ENCODE measurements at places on chromosomes 1 and 21.

DNA sequence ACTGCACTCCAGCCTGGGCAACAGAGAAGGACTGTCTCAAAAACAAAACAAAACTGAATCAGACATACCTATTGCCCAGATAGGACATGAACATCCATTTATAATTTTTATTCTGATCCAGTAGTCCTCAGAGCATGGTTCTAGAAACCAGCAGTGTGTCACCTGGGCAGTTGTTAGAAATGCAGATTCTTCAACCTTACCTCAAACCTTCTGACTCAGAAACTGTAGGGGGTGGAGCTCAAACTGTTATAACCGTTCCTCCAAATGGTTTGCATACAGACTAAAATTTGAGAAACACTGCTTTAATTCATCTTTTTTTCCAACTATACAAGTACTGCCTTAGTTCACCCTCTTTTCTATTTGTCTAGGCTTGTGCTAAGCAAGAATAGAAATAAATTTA, 6.0 kb downstream of the NASP start:
- no peak for DNase-seq

DNA sequence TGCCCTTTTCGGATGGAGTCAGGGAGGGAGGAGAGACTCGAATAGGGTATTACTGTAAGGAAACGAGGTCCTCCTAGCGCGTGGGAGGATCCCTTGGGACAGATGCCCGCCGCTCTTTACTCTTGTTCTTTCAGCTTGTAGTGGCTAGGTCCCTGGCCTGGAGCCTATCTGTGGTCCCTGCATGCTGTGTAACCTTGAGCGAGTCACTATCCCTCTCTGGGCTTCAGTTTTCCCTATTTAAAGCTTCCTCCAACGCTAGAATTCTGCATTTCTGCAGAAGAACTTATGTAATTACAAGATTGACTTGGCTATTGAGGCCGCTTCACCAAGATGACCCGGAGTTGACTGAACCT, 744 bp downstream of the MIER1 start:
- no peak for DNase-seq

GRCh38 chr1:40921522-40921921, 58.0 kb upstream of the CTPS1 start:
- DNase-seq: no peak

GRCh38 chr1:223616586-223616985, 48.9 kb downstream of the CAPN8 start:
- DNase-seq: no peak

- no peak for DNase-seq
Measured at GRCh38 chr1:163981500-163982030, 577.4 kb upstream of the PBX1 start.

- no peak for DNase-seq
Measured at GRCh38 chr1:172537366-172537765, 4.4 kb downstream of the SUCO start.

- no peak for DNase-seq
Measured at GRCh38 chr1:211875541-211875940, 45.0 kb upstream of the LPGAT1 start.

- no peak for DNase-seq
Measured at GRCh38 chr1:93419344-93419743, 28.6 kb upstream of the FNBP1L start.

- no peak for DNase-seq
Measured at GRCh38 chr1:18865176-18865575, 5.7 kb upstream of the TAS1R2 start.

DNA sequence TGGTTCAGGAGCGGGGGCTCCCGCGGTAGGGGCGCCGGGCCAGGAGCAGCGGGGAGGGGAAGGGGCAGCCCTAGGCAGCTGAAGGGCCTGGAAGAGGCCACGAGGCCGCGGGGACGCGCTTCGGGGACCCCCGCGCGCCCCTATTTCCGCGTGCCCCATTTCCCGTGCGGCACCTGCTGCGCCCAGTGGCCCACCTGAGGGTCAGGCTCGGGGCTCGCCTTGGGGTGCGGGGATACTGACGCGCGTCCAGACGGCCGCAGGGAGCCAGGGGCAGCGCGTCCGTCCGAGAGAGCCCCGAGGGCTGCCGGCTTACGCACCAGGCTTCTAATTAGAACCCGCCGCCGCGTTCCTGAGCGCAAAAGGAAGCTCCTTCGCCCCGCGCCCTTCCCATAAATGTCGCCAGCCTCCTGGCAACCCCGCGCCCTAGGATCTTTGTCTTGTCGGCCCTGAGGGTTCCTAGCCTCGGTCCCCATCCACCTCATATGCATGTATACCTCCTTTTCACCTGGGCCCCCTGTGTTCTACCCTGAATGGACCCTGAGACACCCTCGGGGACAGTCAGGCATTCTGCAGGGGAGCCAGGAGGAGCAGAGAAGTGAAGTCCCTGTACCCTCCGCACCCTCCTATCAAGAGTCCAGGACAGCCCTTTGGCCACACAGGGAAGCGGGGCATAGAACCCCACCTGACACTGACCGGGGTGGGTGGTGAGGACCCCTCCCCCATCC, 1.8 kb downstream of the WNT3A start:
- no peak for DNase-seq

GRCh38 chr1:56957931-56958330, 7.9 kb downstream of the C8B start:
- no peak for DNase-seq

DNA sequence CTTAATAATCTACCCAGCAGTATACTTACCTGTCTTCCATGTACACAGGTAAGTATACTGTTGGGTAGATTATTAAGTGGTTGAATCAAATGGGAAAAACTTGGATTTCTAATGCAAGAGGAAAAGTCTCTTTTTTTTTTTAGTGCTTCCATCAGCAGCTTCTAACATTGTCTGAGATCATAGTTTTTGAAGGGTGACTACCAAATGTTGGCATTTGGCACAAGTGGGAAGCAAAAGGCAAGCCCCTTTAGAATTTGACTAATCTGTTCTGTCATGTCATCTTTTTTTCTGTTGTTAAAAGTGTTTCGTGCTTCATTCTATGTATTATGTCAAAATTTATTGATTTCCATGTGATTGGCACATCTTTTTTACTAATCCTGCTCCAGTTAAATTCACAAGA, 547 bp downstream of the FMO1 start:
- no peak for DNase-seq

DNA sequence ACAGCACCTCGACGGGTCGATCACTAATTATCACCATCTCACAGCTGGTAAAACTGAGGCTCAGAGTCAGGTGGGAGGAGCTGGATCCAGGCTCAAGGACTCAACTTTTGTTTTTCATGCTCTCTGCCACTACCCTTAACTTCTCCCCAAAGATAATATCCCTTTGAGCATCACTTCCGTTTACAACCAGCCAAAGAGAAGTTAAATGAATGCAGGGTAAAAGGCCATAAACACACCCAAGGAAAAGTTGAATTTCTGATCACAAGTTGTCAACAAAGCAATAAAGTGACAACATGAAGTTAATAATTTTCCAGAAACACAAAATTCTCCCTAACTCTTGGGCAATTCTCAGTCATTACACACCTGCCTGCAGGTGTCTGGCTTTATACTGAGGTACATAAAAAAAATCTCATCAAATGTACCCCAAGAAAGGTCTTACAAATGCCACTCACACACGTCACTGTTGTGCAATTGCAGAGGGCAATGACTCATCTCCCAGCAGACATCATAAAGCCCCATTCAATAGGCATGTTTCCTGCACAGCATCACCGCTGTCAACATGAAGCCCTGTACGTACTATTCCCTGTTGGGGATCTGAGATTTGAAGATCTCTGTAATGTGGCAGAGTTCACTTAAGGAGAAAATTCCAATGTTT, 3.4 kb downstream of the OR2T11 start:
- no peak for DNase-seq

GRCh38 chr1:65258106-65258505, 51.2 kb upstream of the DNAJC6 start:
- DNase-seq: no peak

DNA sequence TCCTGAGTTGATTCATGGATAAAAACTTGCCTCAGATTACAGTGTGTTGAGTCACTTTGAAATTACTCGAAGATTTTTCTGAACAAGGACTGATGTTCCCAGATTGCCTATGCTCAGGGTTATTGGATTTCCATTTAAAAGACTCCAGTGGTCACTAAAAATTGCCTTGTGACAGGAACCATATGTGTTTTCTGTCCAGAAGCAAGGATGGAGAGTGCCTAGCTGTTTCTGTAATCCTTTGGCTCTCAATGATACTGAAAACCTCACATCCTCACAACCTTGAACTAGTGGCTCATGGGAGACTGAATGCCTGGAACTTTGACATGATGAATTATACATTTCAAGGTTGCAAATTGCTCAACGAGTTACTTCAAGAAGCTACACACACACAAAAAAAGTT, 1271.8 kb downstream of the BRINP3 start:
- no peak for DNase-seq

DNA sequence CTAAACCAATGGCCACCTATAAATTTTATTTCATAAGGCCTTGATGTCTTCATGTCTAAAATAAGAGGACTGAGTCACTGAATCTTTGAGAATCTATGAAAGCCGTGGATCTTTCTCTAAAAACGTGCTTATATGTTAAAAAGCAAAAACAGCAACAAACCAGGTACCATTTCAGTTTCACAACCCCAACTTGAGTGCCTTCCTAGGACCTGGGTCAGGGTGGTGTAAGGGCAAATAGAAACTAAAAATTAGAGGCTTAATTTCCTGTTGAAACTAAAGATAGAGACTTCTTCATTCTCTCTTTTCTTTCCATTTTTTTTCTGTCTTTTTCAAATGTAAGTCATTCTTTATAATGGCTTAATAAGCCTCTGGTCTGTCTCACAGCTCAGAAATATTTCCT, 27.2 kb upstream of the PGBD5 start:
- DNase-seq: no peak

DNA sequence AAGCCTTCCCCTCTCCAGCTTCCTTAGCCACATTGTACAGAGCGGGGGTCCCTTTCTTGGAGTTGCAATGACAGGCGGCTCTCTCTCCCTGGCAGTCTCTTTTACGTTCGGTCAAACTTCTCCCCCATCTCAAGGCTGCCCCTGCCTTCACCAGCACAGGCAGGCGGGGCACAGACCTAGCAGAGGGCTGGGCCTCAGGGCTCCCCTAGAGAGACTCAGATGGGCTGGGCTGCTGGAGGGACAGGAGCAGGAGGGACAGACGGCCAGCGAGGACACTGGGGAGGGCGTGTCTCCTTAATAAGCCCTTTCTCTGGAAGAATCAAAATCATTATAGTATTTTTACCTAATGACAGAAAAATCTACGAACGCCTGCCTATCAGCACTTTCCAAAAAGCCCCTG, 79.6 kb downstream of the CASZ1 start:
- DNase-seq: no peak

GRCh38 chr1:199931666-199932377, 95.7 kb upstream of the NR5A2 start:
- DNase-seq: no peak

- no peak for DNase-seq
Measured at GRCh38 chr1:181490740-181491712, 7.7 kb downstream of the CACNA1E start.

DNA sequence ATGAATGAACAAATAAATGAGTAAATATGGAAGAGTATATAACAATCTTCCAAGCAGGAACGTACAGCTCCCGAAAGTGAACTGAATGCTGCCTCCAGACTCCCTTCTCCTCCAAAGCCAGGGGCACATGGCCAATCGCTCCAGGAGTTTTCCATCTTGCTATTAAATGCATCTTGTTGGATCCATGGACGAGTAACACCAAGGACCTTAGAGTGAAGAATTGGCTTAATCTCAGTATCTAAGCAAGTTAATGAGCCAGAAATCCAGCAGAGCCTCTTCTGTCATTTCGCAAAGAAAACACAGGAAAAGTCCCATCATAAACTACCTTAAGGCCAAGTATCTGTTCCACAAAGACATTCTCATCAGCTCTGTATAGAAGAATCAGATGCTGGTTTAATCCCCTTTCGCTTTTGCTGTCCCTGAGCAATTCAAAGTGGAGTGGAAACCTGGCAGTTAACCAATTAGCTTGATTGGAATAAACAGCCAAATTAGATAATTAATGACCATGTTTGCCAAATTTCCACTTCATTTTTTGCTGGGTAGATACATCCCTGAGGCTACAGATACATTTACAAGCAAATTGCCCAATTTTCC, 116.0 kb downstream of the MIS18A start:
- DNase-seq: no peak

- no peak for DNase-seq
Measured at GRCh38 chr1:64527165-64527564, 57.2 kb downstream of the CACHD1 start.

- no peak for DNase-seq
Measured at GRCh38 chr21:41048623-41049022, 119.3 kb upstream of the BACE2 start.

- DNase-seq: no peak
Measured at GRCh38 chr1:102693345-102693744, 415.0 kb downstream of the COL11A1 start.
